SHP77 treated with DMSO at 0.1 percent for 48 hours (cell line): ENCODE measurements at places on chromosomes 5 and 9.

DNA sequence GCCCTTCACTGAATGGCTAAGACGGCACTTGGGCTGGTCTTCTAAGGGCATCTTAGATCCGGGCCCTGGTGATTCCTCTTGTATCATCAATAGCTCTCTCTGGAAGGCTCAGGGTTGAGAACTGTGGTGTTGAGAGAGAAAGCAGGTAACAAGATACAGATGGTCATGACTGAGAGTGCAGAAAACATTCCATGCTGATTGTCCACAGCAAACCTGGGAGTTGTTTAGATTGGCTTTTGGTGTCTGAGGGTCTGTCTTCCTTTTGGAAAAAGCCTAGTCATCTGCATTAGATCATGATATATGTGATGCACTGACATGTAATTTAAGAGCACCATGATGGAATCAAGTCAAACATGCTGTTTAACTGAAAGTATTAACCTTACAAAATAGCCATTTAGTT lies 331.9 kb downstream of the ADAMTS6 start:
- DNase-seq = no peak

GRCh38 chr5:3237276-3237868 lies 358.3 kb upstream of the IRX1 start:
- DNase-seq = no peak

DNA sequence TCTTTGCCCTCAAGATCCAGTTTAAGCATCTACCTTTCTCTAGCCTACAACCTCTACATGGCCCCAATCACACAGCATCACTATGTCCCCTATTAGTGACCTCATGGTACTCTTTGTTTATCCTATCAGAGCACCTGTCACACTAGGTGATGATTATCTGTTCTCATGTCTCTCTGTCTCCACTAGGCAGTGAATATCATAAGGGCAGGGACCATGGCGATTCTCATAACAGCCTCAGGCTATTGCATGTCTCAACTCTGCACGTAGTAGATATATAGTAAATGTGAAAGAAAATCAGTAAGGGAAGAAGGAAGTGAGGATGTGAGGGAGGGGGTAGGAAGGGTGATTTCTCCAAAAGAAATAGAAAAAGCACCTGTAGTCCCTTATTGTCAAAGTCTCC lies 311.0 kb downstream of the NSG2 start:
- no peak for DNase-seq

- DNase-seq = no peak
Measured at GRCh38 chr9:33818167-33818846, 1.3 kb downstream of the UBE2R2 start.

- no peak for DNase-seq
Measured at GRCh38 chr9:87086221-87086818, 139.0 kb upstream of the GAS1 start.

DNA sequence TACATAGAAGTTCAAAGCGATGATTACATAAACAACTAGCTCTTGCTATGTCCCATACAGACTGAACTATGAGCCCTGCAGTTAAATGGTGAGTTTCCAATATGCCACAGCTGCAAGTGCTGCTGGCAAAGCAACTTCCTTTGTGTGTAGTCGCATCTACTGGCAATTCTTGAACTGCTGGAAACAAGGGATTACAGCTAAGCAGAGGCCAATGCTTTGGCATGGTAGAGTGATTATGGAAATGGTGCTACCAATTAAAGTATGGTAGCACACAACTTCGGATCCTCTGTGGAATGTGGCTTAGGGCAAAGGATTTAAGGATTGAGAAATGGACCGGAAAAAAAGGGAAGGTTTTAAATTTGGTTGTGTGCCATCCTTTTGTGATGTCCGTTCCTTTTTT lies 856.6 kb downstream of the MAT2B start:
- DNase-seq = peak; percentile 94

- DNase-seq = no peak
Measured at GRCh38 chr5:142808878-142809598, 38.9 kb downstream of the ARHGAP26 start.

GRCh38 chr9:136996361-136997292 lies at the start of gene CLIC3:
Gene CLIC3 (minus strand): TSS chr9:136996568. CDS start chr9:136996543, 25 bp downstream.
- DNase-seq = no peak

GRCh38 chr5:132962429-132963021 lies 909 bp downstream of the AFF4 start:
- peak; percentile 19 for DNase-seq

DNA sequence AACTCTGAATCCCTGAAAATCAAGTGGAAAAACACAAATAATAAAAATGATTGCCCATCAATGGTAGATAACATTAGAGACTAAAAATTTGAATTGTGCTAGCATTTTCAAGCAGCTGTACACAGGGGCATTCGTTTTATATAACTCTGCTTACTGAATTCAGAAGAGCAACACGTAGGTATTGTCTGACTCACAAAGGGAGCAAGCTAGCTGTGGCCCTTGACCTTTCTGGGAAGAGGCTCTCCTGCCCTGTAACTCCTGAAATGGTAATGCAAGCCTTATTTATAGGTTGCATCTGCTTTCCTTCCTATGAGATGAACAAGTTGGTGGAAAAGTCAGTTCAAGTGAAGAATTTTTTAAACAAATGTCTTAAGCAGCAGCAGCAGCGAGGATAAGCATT lies 218.7 kb upstream of the EFNA5 start:
- DNase-seq = no peak

DNA sequence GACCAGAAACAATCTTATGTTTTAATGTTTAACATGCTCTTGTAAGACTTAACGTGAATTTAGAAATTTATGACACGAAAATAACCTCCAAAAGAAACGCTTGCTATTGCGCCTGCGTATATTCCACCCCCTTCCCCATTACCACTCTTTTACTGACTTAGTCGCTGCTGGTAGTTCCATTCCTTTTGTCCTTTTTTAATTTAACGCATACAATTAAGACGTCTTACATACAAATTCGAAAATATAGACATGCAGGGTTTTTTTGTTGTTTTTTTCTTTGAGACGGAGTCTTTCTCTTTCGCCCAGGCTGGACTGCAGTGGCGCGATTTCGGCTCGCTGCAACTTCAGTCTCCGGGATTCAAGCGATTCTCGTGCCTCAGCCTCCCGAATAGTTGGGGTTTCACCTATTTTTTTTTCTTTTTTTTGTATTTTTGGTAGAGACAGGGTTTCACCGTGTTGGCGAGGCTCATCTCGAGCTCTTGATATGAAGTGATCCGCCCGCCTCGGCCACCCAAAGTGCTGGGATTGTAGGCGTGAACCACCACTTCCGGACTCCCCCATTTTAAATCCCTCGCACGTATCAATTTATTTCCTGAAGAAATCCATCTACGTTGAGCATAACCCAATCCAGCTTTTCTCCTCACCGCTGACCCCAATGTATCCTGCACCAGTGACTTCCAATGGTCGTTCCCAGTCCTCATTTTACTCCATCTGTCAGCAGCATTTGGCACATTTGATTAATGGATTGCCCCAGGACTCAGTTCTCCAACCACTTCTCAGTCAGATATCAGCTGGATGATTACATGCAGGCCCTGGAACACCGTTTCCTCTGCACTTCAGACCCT lies 684 bp upstream of the MED7 start:
- peak; percentile 39 for DNase-seq

- no peak for DNase-seq
Measured at GRCh38 chr9:76321195-76321828, 72.9 kb downstream of the RFK start.

- DNase-seq = no peak
Measured at GRCh38 chr9:6024035-6024554, 8.7 kb upstream of the RANBP6 start.

GRCh38 chr9:16075696-16076095 lies 522.9 kb downstream of the CCDC171 start:
- DNase-seq = no peak

GRCh38 chr5:908172-908571 lies 15.5 kb downstream of the TRIP13 start:
- DNase-seq = no peak

DNA sequence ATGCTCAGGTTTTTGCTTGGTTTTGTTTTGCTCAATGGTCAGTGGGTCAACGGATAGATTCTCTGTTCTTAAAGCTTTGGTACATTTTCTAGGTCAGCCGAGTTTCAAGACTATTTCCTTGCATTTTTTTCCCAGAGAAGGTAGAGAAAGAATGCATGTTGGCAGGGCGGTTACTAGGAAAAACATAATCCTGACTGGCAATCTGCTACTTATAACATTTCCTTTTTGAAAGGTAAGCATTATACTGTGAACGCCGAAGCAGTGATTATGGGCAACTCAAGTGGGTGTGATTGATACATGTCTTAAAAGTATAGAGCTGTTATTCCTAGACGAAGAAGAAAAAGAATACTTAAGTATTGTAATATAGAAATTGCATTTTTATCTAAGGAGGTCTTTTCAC lies 273.2 kb downstream of the MAST4 start:
- no peak for DNase-seq

DNA sequence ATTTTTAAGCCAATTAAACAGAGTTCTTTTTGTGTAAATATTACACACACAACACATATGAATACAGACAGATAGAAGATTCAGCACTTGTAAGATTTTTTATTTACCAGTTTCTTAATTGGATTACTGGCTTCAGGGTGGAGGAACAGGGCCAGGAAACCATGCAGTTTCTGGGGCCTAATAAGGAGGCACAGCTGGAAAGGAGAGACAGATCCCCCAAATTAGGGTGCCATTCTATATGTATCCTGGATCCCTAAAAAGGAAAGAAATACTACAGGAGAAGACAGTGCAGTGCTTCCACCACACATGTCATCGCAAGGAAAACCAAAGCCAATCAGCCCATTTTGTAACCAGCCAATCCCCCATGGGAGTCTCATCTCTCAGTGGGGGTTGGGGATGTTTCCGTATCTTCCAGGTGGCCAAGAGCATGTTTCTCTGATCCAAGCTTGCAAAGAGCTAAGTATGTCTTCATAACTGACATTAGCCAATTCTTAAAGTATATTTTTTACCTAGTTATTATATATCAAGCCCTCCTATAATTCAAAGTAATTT lies 15.8 kb upstream of the ABO start:
- DNase-seq = no peak

DNA sequence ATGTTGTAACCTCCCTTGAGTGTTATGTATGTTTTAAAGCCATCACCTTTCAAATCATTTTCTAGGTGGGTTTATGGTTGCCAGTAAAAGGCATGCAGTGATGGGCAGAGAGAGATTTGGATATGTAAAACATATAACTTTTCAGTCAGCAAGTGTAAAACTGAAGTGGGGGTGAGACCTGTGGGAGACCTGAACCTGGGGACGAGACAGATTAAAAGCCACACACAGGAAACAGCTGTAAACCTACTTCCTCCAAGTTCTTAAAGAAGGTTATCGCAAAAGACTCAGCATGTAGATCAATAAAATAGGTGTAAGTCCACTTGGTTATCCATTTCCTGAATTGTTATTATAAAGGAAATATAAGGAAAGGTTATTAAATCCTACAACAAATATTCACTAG lies 76.6 kb downstream of the YIPF5 start:
- DNase-seq = no peak

DNA sequence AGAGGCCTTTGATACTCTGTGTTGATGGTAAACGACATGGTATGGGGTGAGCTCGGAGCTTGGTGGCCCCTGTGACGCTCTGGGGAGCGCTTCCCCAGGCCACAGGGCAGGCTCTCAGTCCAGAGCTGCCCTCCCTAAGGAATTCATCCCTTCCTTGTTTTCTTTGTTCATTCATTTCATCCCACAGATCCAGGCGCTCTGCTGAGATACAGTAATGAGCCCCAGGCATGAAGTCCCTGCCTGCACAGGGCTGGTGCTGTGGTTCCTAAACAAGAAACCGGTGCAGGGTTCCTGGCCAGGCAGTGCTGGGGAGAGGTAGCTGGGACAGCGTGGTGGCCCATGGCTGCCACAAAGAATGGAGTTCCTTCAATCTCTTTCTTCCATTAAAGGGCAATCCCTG lies 14.4 kb downstream of the NEK6 start:
- DNase-seq = no peak

- no peak for DNase-seq
Measured at GRCh38 chr9:101114317-101114716, 85.8 kb downstream of the PLPPR1 start.

DNA sequence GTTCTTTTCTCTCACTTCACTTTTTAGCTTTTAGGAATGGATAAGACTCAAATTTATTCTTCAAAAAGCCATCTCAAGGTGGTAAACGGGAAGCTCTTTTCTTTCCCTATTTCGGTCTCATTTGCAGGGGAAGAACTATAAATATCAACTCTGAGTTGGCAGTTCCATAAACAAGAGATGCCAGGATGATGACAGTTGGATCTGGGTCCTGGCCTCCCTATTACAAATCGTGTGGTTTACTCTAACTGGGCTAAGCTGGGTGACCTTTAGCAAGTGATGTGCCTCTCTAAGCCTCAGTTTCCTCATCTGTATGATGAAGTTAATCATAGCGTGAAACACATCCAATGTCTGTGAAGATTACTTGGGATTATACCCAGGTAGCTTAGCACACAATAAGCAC lies 44.2 kb downstream of the TLE4 start:
- DNase-seq = no peak

GRCh38 chr5:55557123-55557522 lies 22.4 kb upstream of the PLPP1 start:
- no peak for DNase-seq

DNA sequence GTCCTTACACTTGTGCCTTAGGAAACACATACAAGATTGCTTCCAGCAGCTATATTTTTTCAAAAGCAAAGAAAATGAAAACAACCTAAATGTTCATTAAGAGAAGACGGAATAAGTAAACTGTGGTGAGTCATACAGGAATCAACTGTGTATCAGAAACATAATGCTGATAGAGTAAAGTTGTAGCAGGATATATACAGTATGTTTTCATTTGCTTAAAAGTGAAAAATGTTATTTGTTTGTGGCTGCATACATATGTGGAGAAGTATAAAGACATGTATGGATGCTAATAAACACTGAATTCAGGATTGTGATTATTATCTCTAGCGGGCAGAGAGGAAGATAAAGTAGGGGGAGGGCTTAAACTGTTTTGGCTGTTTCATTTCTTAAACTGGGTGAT lies 8.3 kb downstream of the DCTN4 start:
- DNase-seq = no peak

- DNase-seq = no peak
Measured at GRCh38 chr5:121175986-121176385, 675.7 kb upstream of the FTMT start.

DNA sequence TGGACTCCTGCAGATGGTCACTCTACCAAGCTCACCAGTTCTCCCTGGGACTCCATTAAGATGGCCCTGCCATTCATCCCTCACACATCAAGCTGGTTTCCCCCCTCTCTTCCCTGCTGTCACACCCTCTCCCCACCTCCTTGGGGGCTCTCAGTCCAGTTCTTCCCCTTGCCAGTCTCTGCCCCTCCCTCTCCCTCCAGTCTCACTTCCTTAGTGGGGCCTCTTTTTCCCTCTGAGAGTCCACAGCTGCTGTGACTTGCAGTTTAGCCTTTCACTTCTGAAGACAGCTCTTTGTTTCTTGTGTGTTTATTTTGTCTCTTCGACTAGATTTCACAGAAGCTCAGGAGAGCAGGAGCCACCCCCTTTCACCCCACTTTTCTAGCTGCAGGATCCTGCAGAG lies 10.5 kb downstream of the DOCK2 start:
- no peak for DNase-seq

GRCh38 chr5:37846786-37847310 lies 7.0 kb upstream of the GDNF start:
- DNase-seq = no peak

GRCh38 chr9:93086447-93087224 lies 9.4 kb upstream of the CARD19 start:
- no peak for DNase-seq

- DNase-seq = no peak
Measured at GRCh38 chr9:117681888-117682287, 22.3 kb upstream of the TLR4 start.

- no peak for DNase-seq
Measured at GRCh38 chr9:70407081-70407503, 7.4 kb downstream of the KLF9 start.
